ENCODE measurements at places on chromosomes 7 and 10. TPM values are rescaled to one million over a fixed set of nuclear protein-coding genes. Genes with fewer than 3 reads are reported as not detected.
A peak's percentile ranks its signal among the peaks of the same experiment; 100 is the strongest.

CCL26 gene
- not detected for total RNA-seq

- DNase-seq, result peak; percentile 48
These were observed 348.0 kb downstream of the TYW1 start for GRCh38 chr7:67344481-67345193.

ARHGEF35 gene
- 38.6 TPM for total RNA-seq

CRPPA gene
- total RNA-seq, result 4.5 TPM

- peak; percentile 14 for DNase-seq
These were observed 32.0 kb upstream of the FERD3L start for GRCh38 chr7:19177269-19177668.

HYAL4 gene
- total RNA-seq, result 2.2 TPM

FAM25G gene
- not detected for total RNA-seq

- DNase-seq, result no peak
These were observed 25.6 kb downstream of the SCD start for GRCh38 chr10:100372415-100373297.

GRCh38 chr7:12898004-12898403 is 210.6 kb downstream of the ARL4A start:
- no peak for DNase-seq

GRCh38 chr10:92420546-92421275 is 129.7 kb downstream of the MARCHF5 start:
- no peak for DNase-seq

NUTM2A gene
- total RNA-seq, result 1.3 TPM

OR2A5 gene
- total RNA-seq, result not detected

FBXL13 gene
- 0.78 TPM for total RNA-seq

- DNase-seq, result peak; percentile 28
These were observed 165.9 kb downstream of the ABCA13 start for GRCh38 chr7:48337012-48337621.

DNA sequence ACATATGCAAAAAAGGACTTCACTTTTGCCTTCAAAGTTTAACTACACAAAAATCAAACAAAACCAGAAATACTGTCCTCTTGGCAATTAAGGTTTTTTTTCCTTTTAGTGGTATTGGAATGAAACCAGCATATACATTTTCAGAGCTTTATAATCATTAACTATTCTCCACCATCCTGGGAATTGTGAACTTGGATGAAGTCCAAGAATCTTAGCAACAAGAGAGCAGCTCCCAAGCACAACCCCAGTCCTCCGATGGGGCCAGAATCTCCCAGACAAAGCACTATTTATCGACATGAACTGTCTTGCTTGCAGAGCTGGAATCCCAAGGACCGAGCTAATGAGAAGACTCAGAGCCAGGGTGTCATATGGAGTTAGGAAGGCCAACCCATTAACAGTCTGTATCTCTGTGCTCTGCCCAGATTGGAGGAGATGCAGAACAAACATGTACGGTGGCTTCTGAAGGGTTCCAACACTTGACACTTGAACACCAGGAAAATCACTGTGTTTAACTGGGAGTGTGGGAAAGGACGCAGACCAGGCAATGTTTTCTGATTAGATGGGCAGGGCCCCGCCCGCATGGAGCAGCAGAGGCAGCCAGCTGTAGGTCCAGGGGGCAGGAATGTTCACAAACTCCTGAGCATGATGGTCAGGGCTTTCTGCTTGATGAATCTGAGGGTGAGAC is 35.5 kb downstream of the PPP1R3C start:
- DNase-seq, result peak; percentile 41

DMBT1 gene
- total RNA-seq, result 0.33 TPM

DNA sequence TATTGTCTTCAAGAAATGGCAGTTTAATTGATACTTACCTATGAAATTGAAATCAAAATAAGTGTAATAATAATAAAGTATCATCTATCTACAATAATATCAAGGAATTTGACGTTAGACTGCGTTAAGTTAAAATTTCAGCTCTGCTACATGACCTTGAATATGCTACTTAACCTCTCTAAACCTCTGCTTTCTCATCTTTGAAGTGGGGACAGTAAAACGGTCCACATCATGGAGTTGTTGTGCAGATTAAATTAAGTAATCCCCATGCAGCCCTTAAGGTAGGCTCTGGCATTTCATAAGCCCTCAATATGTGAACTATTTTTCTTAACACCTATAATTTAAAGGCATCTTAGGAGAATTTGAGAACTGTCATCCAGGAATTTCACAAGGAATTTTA is 252.4 kb upstream of the PHF14 start:
- no peak for DNase-seq

DNA sequence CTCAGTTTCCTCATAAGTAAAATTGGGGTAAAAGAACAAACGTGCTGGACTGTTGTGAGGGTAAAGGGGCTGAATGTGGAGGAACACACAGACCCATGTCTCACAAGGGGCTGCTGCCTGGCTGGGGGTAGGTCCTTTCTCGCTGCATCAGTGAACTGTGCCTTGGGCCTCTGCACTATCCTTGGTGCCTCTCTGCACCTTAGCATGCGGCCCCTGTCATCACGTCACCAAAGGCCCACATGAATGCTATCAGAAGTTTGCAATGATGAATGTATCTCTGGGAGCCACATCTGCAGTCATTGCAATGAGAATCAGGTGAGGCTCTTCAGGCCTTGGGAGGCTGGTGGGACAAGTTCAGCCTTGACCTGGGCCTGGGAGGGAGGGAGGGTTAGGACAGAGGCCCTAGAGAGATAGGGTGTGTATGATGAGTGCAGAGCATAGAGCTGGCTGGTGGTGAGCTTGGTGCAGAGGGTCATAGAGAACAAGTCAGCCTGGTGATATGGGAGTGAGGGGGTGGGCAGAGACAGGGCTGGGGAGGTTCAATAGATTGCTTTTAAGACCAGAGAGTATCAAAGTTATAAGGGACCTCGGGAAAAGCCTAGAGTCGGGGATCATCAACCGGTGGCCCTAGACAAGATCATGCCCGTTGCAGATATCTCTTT is 308.4 kb downstream of the RPS24 start:
- DNase-seq, result no peak

DNA sequence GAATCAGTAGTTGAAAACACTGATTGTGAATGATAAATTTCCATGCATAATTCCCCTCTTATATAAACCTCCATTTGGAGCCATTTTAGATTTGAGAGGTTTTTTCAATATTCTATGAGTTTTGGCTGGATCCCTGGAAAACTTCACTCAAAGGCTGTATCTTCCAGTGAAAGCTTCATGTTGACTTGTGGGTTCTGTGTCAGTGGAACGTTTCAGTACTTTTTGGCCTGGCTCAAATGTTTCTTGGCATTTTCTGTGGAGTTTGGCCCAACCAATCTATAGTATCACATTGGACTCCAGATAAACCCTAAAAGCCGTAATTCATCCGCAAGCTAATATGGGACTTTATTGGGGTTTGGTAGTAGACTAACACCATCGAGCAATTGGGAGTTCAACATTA is 172.6 kb upstream of the PRPS1L1 start:
- DNase-seq, result no peak

GRCh38 chr10:62511238-62511637 is 137.1 kb downstream of the ZNF365 start:
- no peak for DNase-seq

DNA sequence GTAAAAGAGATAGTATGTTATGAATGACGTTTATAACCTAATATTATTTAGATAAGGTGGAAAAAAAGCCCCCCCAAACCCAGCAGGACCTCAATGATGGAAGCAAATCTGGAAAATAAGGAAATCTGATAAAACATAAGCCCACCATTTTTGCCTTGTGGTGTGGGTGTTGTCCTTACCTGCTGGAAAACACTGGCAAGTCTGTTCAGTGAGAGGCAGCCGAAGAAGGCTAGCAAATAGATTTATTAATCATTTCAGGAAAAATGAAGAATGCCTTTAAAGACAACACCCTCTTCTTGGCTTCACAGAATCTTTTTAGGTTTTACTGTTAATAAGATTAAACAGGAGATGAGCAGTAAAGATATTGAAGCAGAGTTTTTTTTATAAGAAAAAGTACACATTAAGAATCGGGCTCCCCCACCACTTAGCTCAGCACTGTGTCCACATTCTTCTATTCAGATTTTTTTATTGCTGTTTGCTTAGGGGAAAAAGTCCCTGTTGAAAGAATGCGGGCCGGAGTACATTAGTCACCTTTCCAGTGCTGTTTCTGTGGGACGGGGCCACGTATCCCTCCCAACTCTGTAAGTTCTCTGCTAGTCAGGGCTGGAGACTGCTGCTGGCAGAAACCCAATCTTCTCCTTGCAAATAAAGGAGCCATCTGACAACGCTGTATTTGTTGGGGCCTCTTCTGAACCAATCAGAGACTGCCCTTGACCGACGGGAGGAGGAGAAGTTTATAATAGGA is 104.1 kb downstream of the EVX1 start:
- peak; percentile 78 for DNase-seq

DNA sequence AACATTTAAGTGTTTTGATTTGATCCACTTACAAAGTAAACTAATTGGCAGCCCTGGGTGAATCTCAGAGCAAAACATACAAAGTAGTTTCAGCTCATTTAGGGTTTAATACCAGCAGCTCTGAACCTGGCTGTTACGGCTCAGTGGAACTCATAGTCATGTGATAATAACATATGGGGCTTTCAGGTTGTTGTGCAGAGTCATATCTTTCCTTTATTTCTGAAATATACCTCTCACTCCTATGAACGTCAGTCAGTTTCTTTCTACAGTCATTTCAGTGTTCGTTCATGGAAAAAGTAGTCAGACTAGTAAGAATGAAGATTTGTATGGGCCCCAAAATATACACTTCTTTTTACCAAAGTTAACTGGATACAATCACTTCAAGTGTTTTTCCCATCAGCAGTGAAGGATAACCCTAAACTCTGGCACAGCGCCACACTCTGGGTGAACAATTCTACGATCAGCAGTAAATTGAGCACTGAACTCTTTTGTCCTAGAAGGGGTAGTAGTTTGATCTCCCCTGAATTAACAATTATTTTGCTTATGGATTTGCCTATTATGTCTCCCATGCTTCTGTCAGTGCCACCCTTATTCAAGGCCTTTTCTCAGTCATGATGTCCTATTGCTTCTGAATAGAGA is 218.6 kb downstream of the THSD7A start:
- no peak for DNase-seq

ZNF365 gene
- total RNA-seq, result 13.0 TPM

GRCh38 chr10:133278577-133279265 is 2.1 kb upstream of the ADAM8 start:
- DNase-seq, result peak; percentile 89

DNA sequence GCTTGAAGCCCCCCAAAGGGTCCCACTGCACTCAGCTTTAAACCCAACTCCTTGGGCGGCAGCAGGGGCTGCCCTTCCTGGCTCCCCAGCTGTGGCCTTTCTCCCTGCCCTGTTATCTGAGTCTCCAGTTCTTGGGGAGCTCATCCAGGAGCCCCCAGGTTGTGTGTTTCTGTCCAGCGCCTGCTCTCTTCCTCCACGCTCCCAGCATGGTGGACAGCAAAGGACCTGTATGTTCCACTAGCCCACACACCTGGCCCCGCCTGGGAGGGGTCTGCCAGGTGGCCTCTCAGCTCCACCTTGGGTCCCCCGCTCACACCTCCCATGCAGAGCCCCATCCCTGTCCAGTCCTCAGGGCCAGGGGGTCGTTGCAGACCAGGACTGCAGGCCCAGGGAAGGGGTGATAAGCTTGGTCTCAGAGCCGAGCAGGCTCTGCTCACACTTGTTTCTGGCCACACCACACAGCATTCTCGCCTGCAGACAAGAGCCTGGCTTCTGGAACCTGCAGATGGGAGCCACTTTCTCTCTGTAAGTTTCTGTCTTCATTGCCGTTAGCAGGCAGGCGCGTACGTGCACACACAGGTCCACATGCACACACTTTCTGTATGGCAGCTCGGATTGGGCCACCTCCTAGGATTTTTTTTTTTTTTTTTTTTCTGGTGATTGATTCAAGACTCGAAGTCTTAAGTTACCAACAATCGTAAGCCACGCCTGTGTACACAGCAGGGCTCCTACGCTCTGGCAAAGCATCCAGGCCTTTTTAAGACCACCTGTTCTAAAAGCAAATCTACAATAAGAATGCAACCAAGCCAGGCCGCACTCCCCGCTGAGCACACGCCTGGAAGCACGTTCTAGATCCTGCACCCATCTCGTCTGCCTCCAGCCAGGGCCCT is 104.6 kb downstream of the CYTH3 start:
- DNase-seq, result no peak

DNA sequence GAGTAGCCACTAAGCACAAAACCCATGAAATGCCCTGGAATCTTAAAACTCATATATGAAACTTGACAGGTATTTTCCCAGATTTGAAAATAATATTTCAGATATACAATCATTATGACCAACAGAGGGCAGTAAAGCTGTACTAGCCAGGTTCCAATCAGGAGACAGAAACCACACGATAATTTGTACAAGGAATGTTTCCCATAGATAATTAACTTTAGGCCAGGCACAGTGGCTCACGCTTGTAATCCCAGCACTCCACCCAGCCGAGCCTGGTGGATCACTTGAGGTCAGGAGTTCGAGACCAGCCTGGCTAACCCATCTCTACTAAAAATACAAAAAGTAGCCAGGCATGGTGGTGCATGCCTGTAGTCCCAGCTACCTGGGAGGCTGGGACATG is 31.0 kb upstream of the NUB1 start:
- DNase-seq, result no peak

TUBB8 gene
- total RNA-seq, result not detected

DNA sequence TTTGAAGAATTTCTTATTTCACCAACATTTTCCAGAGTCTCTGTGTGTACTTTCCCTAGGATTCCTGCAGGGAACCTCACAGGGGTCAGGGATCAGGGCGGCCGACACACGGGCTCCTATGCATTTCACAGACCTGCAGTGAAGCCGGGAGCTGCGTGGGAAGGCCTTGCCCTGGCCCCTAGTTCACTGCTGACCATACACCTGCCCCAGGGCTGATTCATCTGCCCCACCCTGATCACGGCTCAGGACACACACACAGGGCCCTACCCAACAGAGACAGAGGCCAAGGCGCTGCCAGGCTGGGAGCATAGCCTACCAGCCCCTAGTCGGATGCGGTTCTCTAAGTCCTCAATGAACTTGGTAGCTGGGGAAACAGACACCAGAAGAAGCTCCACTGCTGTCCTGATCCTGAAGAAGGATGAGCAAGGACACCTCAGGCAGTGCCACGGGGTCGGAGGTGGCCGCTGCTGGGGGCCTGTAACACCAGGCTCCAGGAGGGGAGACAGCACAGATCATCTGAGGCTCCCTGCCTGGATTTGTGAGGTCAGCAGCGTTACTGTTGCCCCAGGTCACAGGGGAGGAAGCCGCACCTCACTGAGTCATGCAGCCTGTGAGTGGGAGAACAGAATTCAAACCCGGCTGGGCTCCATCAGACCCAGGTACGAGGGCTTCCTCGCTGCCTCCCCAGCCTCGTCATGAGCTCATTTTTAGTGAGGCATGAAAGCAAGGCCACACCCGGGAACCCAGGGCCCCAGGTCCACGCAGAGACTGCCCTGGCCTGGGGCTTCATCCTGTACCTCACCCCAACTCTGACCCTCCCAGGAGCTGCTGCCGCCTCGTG is 278.8 kb upstream of the PPP2R2D start:
- no peak for DNase-seq

DNA sequence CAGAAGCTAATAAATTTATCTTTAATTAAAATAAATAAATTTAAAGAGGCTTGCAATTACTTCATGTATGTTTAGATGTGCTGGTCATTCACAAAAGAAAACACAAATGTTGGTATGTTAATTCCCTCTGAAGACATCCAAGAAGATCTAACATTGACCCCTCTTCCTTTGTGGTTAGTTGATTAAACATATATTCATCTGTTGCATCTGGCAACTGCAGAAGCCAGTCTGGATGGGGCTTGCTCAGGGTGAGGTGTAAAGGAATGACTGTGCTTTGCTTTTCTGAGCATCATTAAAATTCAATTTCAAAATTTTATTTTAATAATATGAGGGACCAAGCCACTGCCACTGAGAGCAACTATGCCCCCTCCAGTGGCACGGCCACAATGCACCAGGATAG is 36.4 kb upstream of the FERD3L start:
- DNase-seq, result no peak

Data from mammary epithelial cell (primary cell).